Activated T-cell treated with anti-CD3 and anti-CD28 coated beads, Interleukin-2, amount 50 U/mL, for 1 hour (primary cell): ENCODE measurements at places on chromosomes 1 and 21.

DNA sequence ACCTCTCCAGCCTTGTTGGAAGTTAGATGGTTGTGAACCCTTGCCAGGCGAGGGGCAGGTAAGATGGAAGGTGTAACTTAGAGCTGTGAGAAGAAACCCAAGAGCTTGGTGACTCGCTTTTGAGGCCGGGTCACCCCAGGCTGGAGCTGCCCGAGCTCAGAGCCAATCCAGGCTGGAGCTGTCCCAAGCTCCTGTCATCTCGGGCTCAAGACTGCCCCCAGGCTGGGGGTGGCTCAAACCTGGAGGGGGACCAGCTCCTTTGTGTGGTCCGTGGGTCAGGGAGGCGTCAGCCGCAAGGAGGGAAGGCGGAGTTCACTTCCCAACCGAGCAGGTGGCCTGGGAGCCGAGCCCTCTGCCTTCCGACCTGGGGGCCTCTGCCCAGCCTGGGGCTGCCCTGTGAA is 2.0 kb downstream of the HUNK start:
- no peak for DNase-seq

- DNase-seq, result no peak
Observed at GRCh38 chr1:2288311-2288710, 60.2 kb downstream of the SKI start.

- DNase-seq, result no peak
Observed at GRCh38 chr1:77585610-77586314, 96.7 kb downstream of the ZZZ3 start.

GRCh38 chr1:11535761-11536572 is 57.0 kb downstream of the DISP3 start:
- no peak for DNase-seq

DNA sequence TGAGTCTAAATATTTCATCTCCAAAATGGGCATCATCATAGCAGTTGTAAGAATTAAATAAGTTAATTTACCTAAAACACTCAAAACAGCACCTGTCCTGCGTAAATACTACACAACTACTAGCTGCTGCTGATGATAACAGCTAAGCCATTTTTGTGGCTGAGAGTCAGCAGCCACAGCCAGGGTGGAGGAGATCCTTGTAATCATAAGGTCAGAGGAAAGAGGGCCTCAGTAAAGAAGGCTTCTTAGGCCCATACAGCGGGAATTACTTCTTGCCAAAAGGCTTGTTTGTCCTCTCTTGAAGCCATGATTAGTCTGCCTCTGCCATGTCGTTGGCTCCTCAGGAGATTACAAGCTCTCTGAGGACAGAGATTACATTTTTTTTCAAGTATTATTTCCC is 245.0 kb downstream of the FGGY start:
- no peak for DNase-seq

DNA sequence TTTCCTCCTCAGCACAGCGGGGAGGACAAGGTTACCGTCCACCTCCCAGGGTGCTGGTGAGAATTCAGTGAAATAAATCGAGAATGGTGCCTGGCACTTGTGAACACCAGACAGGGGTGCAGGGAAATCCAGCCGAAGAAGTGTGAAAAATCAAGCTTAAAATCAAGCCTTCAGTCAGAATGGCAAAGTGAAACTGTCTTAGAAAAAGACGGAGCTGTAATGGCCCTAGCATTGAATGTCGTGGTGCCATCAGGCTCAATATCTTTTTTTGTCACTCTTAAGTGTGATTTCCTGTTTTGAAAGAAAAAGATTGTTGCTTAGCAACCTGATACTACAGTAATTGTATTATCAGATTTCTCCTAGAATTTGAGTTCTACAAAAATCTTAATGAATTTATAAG is 22.1 kb downstream of the EDARADD start:
- DNase-seq, result no peak

GRCh38 chr1:207579436-207579799 is 65.5 kb upstream of the CR1L start:
- no peak for DNase-seq

- no peak for DNase-seq
Observed at GRCh38 chr1:167630568-167631385, 745 bp downstream of the RCSD1 start.

DNA sequence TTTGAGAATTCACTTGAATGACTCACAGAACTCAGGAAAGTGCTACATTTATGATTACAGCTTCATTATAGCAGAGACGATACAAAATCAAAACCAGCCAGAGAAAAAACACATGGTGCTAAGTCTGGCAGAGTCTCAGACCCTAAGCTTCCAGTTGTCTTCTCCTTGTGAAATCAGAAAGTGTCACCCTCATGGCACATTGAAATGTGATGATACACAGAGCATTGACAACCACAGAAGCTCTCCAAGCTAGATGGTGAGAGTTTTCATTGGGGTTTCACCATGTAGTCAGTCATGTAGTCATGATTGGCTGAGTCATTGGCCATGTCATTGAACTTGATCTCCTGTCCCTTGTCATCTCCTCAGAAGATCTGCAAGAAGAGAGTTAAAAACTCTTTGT is 526.6 kb downstream of the MRPL39 start:
- no peak for DNase-seq

- no peak for DNase-seq
Observed at GRCh38 chr1:87398641-87399040, 70.0 kb downstream of the LMO4 start.

DNA sequence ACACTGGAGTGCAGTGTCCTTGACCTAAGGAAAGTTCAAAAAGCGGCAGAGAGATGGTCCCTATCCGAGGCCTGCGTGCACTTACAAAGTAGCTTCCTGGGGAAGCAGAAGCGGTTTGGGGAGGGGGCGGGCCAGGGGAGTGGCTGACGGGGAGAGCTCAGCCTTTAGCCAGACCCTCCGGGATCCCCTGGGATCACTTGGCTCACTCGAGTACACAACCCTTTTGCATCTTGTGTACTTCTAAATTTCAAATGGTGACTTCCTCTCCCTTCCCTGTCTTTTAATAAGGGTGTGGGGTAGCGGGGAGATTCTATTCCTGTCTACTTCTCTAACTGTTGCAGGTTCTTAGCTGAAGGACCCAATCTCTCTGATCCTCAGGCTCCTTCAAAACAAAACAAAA is 18.1 kb upstream of the SNX27 start:
- DNase-seq, result peak; percentile 20

DNA sequence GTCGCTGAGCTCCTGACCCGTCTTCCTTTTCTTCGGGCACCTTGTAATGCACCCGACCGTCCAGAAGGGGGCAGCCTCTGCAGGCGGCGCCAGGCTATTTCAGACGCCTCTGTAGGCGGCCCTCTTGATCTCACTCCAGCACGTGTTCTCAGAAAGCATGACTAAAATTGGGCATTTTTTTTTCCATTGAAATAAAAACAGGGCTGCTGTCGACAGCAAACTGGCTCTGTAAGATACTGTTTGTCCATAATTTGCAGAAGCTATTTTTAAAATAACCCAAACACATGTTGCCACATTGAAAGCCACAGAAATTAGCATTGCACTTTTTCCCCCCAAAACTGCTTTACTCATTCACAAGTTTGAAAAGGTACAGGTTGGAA is 78.0 kb downstream of the STUM start:
- peak; percentile 84 for DNase-seq

GRCh38 chr1:25080294-25081209 is 150.5 kb upstream of the RUNX3 start:
- DNase-seq, result no peak

- DNase-seq, result no peak
Observed at GRCh38 chr1:12745992-12746323, at the start of gene CFAP107. TSS of gene CFAP107 (plus strand) at chr1:12746200. CDS start at chr1:12746431, 231 bp downstream.

DNA sequence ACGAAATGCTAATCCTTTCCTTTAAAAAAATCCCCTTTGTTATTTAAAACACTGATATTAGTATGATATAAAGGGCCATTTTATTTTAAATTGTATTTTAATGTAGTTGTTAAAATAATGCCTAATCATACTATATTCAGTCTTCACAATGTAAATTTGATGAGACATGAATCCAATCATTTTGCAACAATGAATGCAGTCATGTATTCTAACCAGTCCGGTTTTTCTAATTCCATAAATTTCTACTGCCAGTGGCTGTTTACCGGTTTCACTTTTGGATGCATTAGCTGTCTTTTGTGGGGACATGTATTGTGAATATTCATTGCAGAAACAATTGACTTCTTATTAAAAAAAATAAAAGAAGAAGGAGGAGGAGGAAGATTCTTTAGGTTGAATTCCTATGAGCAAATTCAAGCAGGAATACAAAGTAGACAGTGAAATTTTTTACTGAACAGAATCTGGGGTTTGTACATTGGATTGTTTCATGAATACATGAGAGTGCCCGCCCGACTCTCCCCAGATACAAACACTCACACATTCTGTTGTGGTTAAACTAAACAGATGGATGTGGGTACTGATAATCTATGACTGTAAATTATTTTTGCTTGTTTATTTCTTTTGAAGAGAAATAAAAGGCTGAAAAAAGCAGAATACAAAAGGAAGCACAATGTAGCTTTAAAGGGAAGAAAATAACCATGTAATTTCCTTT is 624.8 kb upstream of the PTBP2 start:
- no peak for DNase-seq

DNA sequence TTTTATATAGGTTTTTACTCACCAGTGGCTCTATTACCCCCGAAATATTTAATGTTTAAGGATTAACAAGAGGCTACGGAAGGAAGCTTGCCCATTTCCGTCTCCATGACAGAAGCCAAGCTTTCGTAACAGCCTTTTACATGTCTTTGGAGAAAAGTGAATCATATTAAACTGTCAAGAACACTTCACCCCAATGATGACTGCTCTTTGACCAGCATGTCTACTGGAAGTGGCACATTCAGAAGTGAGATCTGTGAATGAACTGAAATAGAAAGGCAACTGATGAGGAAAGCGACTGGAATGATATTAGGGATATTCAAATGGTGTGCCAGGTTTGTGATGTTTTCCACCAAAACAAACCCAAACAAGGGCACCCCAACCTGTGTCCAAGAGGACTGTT is 8.5 kb upstream of the PRDM15 start:
- no peak for DNase-seq
